ENCODE measurements at places on chromosomes 3 and 15. TPM values are rescaled to one million over a fixed set of nuclear protein-coding genes. Genes with fewer than 3 reads are reported as not detected.

PEAK1 gene
- 27.8 TPM for total RNA-seq

DHX36 gene
- total RNA-seq: 33.5 TPM

DAPK2 gene
- 0.78 TPM for total RNA-seq

TADA3 gene
- 133 TPM for total RNA-seq

LRRN1 gene
- 0.40 TPM for total RNA-seq

VWA5B2 gene
- total RNA-seq: not detected

DPPA4 gene
- not detected for total RNA-seq

PLSCR2 gene
- total RNA-seq: not detected

CPN2 gene
- total RNA-seq: not detected

NEK10 gene
- total RNA-seq: not detected

ROPN1 gene
- not detected for total RNA-seq

TLR9 gene
- not detected for total RNA-seq

GOLGA8A gene
- total RNA-seq: 1.8 TPM

LRRK1 gene
- 9.8 TPM for total RNA-seq

KLHL24 gene
- total RNA-seq: 80.7 TPM

RPP25 gene
- 18.0 TPM for total RNA-seq

ALCAM gene
- 13.6 TPM for total RNA-seq

CLRN1 gene
- total RNA-seq: not detected

SYNM gene
- total RNA-seq: 0.65 TPM

RAB6B gene
- 0.65 TPM for total RNA-seq

KIF7 gene
- total RNA-seq: 7.9 TPM

ISLR gene
- 64.9 TPM for total RNA-seq

PRC1 gene
- 93.7 TPM for total RNA-seq

UROC1 gene
- not detected for total RNA-seq

LRTM1 gene
- not detected for total RNA-seq

CYP1A2 gene
- total RNA-seq: not detected

BDH1 gene
- total RNA-seq: 3.7 TPM

RTP4 gene
- total RNA-seq: not detected

IL17RB gene
- total RNA-seq: not detected

LYZL4 gene
- not detected for total RNA-seq

SLCO2A1 gene
- total RNA-seq: 2.3 TPM

GOLGA6L1 gene
- not detected for total RNA-seq

STAC gene
- 0.08 TPM for total RNA-seq

MYL3 gene
- not detected for total RNA-seq

TOMM70 gene
- total RNA-seq: 44.2 TPM

ROBO2 gene
- total RNA-seq: 9.6 TPM

CAPN7 gene
- 16.9 TPM for total RNA-seq

VEPH1 gene
- 46.0 TPM for total RNA-seq

DPPA2 gene
- total RNA-seq: not detected

GYG1 gene
- 67.1 TPM for total RNA-seq

KNL1 gene
- total RNA-seq: 7.9 TPM

LRCH3 gene
- total RNA-seq: 27.5 TPM

UPK1B gene
- total RNA-seq: not detected

RBMS3 gene
- 21.4 TPM for total RNA-seq

FANCD2OS gene
- not detected for total RNA-seq

CACNA1D gene
- total RNA-seq: 0.26 TPM

SYNPR gene
- total RNA-seq: not detected

CHST13 gene
- total RNA-seq: not detected

CCDC54 gene
- total RNA-seq: not detected

All from epithelial cell of alveolus of lung (primary cell).